GM12878 (cell line): ENCODE measurements at places on chromosomes 5 and 9. TPM values are rescaled to one million over a fixed set of nuclear protein-coding genes. Genes with fewer than 3 reads are reported as not detected.
A peak's percentile ranks its signal among the peaks of the same experiment; 100 is the strongest.

Gene TMEM174
- polyA plus RNA-seq = not detected in 2 replicates

Gene ADAMTS19
- not detected in 2 replicates for polyA plus RNA-seq

Gene F2RL2
- polyA plus RNA-seq = 0.24 TPM in 2 replicates

GRCh38 chr9:123825342-123826060 lies 104.4 kb downstream of the DENND1A start:
- no peaks in the 10 kb centered on the region for H3K27me3 ChIP-seq
- no peak for DNase-seq
- 0 out of 2 replicates have a peak, but pooled peaks cover 2% of the 10 kb centered on the region for H3K36me3 ChIP-seq
- no peak overlapping the region for H3K4me3 ChIP-seq
- H3K4me1 ChIP-seq = no peaks in the 10 kb centered on the region

GRCh38 chr9:110076894-110077725 lies 130.8 kb downstream of the C9orf152 start:
- H3K27ac ChIP-seq = no peak overlapping the region
- peaks cover 14% of the 10 kb centered on the region for H3K4me1 ChIP-seq
- no peaks in the 10 kb centered on the region for H3K27me3 ChIP-seq
- DNase-seq = no peak
- H3K36me3 ChIP-seq = peaks cover 17% of the 10 kb centered on the region

DNA sequence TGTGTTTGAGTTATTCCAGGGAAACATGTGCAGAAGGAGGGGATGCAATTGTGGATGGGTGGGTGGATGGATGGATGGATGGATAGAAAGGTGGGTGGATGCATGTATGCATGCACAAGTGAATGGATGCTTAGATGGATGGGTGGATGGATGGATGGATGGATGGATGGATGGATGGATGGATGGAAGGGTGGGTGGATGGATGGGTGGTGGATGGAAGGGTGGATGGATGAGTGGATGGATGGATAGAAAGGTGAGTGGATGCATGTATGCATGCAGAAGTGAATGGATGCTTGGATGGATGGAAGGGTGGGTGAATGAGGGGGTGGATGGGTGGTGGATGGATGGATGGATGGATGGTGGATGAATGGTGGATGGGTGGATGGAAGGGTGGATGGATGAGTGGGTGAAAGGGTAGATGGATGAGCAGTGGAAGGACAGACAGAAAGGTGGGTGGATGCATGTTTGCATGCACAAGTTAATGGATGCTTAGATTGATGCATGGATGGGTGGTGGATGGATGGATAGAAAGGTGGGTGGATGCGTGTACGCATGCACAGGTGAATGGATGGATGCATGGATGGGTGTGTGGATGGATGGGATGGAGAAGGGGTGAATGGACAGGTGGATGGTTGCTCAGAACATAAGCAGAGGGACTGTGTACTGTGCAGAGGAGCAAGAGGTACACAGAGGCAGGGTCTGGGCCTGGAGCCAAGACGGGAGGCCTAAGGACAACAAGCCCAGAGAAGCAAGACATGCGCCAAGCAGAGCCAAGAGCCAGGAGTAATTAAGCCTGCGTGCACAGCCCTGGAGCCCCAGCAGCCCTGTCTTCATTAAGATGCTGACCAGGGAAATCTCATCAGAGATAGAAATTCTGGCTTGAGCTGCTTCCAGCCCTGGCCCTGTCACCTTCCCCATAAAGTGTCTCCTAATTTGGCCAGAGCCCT lies 84.6 kb upstream of the PPP1R26 start:
- H3K27me3 ChIP-seq = no peaks in the 10 kb centered on the region
- H3K4me3 ChIP-seq = no peak overlapping the region
- H3K27ac ChIP-seq = no peak overlapping the region
- H3K4me1 ChIP-seq = no peaks in the 10 kb centered on the region

DNA sequence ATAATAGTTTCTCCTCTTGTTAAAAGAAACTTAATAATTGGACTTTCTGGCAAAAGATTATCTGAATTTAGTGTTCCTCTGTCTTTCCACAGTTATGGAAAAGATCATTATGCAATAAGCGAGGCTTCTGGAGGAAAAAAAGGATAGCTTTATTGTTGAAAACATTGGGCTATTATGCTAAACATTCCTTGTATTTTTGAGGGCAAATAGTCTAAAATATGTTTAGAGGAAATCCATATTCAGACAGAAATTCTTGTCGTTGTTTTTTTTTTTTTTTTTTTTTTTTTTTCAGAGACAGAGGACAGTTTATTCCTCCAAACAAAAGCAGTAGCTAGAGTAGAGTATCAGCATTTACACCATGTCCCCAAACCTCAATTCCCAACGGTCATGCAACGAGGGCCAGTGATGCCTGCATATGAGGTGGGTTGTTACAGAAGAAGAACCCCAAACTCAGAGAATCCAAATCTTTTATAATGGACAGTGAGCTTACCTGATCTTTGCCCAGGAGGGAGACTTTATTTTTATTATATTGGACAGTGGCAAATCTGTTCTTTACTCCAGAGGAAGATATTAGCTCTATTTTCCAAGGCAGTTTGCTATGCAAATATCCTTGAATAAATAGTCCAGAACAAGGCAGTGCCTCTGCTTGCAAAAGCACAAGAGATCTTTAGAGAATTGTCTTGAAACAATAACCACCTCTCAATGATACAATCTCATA lies 48.4 kb upstream of the CDK5RAP2 start:
- no peak overlapping the region for H3K27ac ChIP-seq
- no peak for DNase-seq
- no peaks in the 10 kb centered on the region for H3K36me3 ChIP-seq
- H3K27me3 ChIP-seq = no peaks in the 10 kb centered on the region

GRCh38 chr5:138274189-138274853 lies at the start of gene GFRA3:
GFRA3 (minus strand) TSS chr5:138274621; CDS start chr5:138274424, 197 bp downstream.
- H3K4me1 ChIP-seq = no peaks in the 10 kb centered on the region; the same call in 1 of the 2 replicates
- no peak for DNase-seq
- H3K4me3 ChIP-seq = peak within 1 kb of the TSS; percentile 47; the same call in 1 of the 2 replicates
- peaks cover 2% of the 10 kb centered on the region; the same call in 1 of the 2 replicates for H3K27me3 ChIP-seq

DNA sequence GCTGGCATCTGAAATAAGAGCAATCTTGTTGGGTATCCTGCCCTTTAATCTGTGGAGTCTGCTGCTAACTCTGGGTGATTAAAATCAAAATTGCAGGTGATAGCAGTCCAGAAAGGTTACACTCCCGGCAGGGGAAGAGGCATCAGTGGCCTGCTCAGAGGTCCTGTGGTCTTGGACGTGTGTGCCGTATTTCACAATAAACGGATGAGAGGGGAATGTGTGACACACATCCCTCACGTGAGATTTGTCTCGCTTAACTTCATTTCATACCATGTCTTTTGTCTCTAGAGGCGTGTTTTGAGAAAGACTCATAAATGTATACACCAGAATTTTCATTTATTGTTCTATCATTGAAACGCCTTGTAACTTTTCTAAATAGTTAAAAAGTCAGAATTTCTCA lies 36.6 kb downstream of the FAM240B start:
- no peaks in the 10 kb centered on the region; the same call in 1 of the 2 replicates for H3K27me3 ChIP-seq
- no peaks in the 10 kb centered on the region for H3K36me3 ChIP-seq
- no peaks in the 10 kb centered on the region for H3K4me1 ChIP-seq
- DNase-seq = no peak
- H3K4me3 ChIP-seq = no peak overlapping the region
